ENCODE measurements at places on chromosomes 7 and 10.

- no peak for DNase-seq
These were observed 31.8 kb downstream of the SLC35B4 start for GRCh38 chr7:134284952-134285351.

DNA sequence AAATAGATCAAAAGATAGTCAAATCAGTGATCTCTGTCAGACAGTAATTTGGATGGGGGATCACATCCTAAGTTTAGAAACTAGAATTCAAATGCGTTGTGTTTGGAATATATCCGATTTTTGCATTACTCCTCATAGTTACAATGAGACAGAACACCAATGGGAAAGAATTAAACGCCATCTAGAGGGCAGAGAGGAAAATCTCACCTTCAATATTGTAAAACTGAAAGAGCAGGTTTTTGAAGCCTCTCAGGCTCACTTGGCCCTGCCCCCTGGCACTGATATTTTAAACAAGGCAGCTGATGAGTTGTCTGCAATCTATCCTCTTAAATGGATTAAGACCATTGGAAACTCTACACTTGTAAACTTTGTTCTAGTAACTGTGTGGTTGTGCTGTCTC lies 17.7 kb downstream of the FRG2B start:
- no peak for DNase-seq

GRCh38 chr7:22895140-22895827 lies 72.6 kb upstream of the TOMM7 start:
- no peak for DNase-seq

- DNase-seq = no peak
These were observed 72.9 kb upstream of the ZNF804B start for GRCh38 chr7:88686468-88687229.

DNA sequence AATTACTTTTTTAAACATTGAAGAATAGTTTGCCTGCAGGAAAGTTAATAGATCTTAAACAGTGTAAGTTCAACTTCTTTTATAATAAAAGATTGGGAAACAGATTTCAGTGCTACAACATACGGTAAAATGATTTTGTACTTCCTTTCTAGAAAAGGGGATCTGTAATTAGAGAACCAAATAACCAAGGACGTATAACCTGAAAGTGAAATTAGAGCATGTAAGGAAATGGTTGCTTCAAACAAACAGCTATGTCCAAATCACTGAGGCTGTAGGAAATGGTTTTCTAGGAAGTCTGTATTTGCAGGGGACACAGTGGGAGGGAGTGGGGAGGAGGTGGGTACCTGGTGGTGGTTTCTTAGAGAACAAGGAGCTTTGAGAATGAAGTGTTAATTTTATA lies 57.9 kb upstream of the EXOC6 start:
- no peak for DNase-seq

- peak; percentile 19 for DNase-seq
These were observed 33.7 kb downstream of the NRBF2 start for GRCh38 chr10:63166742-63167258.

DNA sequence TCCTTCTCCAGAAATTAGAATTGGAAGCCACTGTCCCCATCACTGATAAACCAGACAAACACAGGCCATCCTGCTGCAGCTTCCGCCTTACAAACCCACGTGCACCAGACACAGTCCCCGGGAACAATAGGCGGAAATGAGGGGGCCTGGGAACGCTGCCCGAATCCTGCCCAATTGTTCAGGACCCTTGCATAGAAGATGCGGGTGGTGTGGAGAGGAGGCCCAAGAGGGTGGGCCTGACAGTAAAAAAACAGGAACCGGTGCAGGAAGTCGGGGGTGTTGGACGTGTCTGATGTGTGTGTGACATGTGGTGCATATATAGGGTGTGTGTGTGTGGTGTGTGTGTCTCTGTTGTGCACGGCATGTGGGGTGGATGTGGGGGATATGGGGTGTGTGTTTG lies 26.5 kb upstream of the CHST15 start:
- DNase-seq = peak; percentile 23

DNA sequence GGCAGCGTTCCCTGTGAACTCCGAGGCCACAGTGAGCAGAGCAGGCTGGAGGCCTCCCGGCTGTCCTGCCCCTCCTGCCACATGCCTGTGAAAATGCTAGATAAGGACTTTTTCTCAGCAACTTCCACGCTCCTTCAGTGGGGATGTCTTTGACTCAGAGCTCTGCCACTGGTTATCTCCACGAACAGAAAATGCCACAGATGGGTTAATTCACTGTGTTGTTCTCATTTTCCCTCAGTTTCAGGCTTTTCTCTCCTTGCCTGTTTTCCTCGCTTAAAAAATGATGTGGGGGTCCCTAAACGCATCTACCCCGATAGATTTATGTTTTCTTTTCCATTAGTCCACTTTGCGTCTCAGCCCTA lies 51.3 kb downstream of the IKZF1 start:
- DNase-seq = no peak

DNA sequence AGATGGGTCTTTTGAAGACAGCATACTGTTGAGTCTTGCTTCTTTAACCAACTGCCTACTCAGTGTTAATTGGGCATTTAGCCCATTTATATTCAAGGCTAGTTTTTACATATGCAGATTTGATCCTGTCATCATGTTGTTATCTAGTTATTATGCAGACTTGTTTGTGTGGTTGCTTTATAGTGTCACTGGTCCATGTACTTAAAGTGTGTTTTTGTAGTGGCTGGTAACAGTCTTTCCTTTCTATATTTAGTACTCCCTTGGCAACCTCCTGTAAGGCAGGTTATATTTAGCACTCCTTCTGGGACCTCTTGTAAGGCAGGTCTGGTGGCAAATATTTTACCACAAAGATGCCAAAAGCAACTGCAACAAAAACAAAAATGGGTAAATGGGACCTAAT lies 66.7 kb downstream of the TES start:
- DNase-seq = no peak

- DNase-seq = no peak
These were observed 7.3 kb downstream of the POLL start for GRCh38 chr10:101580486-101581399.

DNA sequence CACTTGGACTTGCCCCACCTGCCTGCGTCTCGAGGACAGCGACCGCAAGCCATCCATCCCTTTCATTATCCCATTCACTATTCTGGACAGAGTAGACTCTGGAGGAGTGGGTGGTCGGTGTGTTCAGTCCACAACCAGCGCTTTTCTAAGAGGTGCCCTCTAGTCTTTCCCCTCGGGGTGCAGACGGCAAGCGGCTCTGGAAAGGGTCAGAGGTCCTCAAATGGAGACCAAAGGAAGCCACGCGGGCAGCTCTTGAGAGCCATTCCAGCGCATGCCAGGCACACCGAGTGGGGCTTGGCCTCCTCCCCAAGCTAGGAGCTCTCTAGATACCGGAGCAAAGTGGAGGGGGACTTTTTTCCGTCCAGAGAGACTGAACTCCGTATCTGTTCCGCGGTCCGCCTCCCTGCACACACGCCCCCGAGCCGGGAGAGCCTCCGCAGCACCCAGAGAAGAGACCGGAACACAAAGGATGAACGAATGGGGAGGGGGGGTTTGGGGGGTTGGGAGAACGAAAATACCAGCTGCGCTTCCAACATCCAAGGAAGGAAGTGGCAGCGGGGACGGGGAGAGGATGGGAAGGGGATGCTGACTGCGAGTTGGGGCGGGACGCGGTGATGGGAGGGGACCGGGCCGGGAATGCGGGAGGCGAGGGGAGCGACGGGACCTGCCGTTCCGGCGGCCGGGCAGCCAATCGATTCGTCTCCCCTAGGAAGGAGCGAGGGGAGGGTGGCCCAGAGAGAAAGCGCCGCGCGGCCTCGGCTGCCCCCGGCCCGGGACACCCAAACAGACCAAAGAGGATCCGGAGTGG lies 515 bp downstream of the GSDME start:
- peak; percentile 46 for DNase-seq

GRCh38 chr10:124306520-124306919 lies 112.2 kb downstream of the OAT start:
- DNase-seq = no peak

GRCh38 chr7:86916277-86916825 lies 143.1 kb downstream of the ELAPOR2 start:
- DNase-seq = no peak

GRCh38 chr10:28845009-28845682 lies 167.8 kb downstream of the BAMBI start:
- no peak for DNase-seq

- no peak for DNase-seq
These were observed 55.7 kb upstream of the OGDHL start for GRCh38 chr10:49817845-49818244.

- DNase-seq = no peak
These were observed 22.8 kb upstream of the AGMO start for GRCh38 chr7:15584575-15584974.

DNA sequence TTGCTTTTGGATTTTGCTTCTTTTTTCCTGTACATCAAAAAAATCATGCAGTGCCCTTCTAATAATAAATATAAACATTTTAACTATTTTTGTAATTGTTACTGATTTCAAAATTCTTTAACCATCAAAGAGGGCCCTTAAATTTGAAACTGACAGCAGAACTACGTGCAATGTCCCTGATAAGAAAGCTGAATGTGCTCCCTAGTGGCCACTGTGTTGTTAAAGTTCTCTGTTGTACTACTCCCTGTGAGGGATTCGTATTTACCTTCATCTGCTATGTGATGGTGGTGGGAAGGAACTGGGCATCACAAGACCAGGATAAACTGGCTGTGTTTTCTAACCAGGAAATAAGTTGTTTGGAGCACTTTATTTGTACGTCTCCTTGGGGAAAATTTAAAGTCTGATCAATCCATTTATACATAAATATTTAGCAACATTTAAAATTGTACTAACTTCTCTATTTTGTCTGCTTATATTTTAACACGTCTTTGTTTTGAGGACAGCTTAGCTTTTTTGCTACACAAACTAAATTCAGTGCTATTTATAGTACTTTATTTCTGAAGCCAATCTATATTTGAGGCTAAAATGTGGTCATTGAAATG lies 322.4 kb downstream of the HGF start:
- DNase-seq = no peak

- DNase-seq = no peak
These were observed 46.0 kb downstream of the CNOT4 start for GRCh38 chr7:135463908-135464307.

- DNase-seq = no peak
These were observed 6.0 kb upstream of the SLC29A3 start for GRCh38 chr10:71312811-71313789.

DNA sequence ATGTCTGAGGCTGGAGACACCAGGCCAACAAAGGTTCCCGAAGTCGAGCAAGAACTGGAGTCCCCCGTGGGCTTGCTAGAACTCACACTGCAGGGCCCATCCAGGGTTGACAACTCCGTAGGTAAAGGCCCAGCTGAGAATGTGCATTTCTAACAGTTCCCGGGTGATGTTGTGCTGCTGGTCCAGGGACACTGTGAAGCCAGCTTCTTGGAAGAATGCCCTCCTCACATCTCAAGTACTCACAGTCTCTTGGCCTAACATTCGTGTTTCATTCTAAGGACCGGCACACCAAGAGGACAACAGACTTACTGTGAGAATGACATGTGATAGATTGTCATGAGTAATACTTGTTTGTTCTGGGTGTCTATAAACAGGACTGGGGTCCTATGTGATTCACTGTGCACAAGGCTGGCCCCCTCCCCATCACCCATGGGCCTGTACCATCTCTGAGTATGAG lies 682.3 kb upstream of the IGFBP3 start:
- no peak for DNase-seq

- DNase-seq = no peak
These were observed 56.4 kb downstream of the PRR15 start for GRCh38 chr7:29619848-29620555.

DNA sequence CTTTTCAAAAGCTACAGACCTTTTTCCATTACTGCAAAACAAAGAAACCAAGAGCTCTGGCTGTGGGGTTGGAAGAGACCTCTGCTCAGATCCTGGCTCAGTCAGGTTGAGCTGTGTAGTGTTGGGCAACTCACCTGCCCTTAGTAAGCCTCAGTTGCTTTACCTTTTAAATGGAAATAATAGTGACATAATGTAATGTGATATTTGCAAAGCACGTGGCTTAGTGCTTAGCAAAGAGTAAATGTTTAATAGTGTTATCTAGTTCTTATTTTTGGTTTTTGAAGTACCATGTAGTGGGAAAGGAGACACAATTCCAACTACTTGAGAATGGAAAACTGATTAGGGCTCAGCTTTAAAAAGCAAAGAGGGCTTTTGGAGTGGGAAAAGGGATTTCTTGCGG lies 100.2 kb downstream of the SVIL start:
- no peak for DNase-seq

DNA sequence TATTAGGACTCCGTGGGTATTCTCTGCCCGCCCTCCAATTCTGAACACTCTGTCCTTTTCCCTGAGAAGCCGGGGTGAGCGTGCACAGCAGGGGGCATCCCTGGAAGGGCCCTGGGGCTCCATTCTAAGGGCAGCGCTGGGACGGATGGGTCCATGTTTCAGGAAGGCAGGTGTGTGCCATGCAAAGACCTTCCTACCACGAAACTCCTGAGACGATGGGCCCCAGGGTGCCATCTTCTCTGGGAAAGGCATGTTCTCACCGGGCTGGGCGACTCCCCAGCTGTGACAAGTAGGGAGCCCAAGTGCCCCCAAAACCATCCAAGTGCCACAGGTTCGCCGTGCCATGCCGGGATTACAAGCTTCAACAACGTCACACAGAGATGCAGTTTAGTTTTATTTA lies 256.7 kb downstream of the DNAJB6 start:
- DNase-seq = no peak

GRCh38 chr10:64113375-64113774 lies 592.2 kb downstream of the REEP3 start:
- no peak for DNase-seq

DNA sequence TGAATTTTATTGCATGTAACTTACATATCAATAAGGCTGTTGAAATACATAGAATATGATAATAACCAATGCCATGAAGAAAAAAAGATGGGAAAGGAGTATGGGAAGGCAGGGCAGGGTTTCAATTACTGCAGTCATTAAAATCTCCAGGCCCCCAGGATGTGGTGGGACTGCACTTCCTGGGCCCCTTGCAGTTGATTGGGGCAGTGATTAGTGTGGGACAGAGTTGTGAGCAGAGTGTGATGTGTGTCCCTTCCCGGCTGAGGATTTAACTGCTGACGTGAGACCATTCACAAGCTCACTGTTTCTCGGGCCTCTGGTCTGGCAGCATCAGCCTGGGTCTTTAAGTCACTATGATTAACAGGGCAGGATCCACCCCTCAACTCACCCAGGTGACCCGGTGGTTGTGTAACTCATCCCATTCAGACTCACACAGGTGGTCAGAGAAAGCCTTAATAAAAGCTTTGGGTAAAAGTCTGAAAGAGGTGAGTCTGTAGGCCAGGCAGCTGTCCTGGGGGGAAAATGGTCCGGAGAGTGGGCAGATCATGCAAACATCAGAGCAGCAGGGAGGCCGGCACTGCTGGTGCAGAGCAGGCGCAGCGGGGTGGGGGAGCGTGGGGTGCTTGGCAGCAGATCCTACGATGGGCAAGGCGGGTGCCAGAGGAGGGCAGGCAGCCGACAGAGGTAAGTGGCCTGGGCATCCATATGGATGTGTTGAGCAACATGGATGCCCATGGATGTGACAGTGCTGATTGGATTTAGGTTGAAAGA lies 36.3 kb upstream of the WDFY4 start:
- DNase-seq = no peak

All from activated CD8-positive, alpha-beta T cell treated with anti-CD3 and anti-CD28 coated beads for 36 hours (primary cell).